Activated CD4-positive, CD25-positive, alpha-beta regulatory T cell treated with anti-CD3 and anti-CD28 coated beads, Interleukin-2, amount 50 U/mL, for 24 hours (primary cell): ENCODE measurements at places on chromosomes 4 and X.

DNA sequence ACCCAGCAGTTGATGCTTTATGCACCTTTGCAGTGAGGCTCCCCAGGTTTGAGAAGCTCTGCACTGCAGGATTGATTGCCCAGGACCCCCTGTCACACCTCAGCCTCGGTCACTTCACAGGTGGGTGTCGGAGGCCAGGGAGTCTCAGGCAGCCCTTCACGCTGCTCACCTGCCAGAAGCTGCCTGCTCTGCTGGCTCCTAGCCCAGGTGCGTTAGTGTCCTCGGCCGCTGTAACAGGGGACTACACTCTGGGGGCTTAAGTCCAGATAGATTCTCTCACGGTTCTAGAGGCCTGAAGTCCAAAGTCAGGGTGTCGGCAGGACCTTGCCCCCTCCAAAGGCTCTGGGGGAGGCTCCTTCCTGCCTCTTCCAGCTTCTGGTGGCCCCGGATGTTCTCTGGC, 79.9 kb downstream of the CPZ start:
- ATAC-seq, result no peak

DNA sequence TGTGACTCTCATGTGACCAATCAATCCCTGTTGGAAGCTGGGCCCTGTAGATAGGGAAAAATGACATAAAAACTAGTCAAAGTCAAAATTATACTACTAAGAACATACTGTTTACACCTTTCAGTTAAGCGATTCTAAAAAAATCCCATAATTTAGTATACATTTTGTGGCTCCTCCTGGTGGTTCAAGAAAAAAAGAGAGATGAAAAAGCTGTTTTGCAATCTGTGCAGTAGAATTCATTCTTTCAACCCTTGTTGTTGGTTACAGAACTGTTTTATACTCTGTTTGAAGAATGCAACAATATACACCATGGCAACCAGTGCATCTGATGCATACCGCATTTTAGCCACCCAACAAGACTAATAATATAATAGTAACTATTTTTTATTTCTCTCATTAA, 66.8 kb upstream of the ANK2 start:
- ATAC-seq, result no peak

GRCh38 chrX:140249088-140249487, 255.8 kb downstream of the SOX3 start:
- ATAC-seq, result no peak

GRCh38 chrX:21865436-21865835, 9.6 kb downstream of the YY2 start:
- no peak for ATAC-seq

GRCh38 chr4:79495447-79495846, 87.4 kb upstream of the GK2 start:
- ATAC-seq, result no peak

GRCh38 chrX:96182366-96182765, 502.3 kb upstream of the DIAPH2 start:
- no peak for ATAC-seq

GRCh38 chrX:127877318-127877717, 174.9 kb downstream of the ACTRT1 start:
- ATAC-seq, result no peak

DNA sequence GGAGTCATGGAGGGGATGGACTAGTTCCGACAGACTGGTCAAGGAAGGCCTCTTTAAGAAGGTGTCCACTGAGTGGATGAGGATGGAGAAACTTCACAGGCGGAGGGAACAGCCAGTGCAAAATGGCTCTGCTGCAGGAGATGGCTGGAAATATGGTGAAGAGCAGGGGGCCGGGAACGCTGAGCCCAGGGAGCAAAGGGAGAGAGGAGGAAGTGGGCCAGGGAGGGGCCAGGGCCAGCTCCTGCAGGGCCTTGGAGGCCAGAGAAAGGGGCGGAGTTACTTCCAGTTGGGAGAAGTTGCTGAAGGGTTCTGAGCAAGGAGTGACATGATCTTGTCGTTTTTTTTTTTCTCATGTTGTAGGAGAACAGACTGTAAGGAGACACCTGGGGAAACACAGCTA, 94.5 kb downstream of the WFS1 start:
- no peak for ATAC-seq

DNA sequence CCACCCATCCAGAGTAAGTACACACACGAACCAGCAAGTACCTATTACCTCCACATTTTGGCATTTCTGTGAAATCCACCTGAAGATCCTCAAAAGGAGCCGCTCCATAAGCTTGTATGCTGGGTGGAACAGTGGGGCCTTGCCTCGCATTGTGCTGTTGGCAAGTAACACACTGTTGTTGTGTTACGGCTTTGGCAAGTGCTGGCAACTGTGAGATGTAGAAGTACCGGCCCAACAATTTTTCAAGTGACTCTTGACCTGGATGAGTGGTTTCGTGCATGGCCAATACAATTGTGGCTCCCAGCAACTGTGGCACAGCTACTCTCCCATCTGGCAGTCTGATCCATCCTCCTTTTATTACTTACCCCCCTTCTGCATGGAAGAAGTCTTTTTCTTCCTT, 128.7 kb downstream of the CCNB3 start:
- ATAC-seq, result no peak

DNA sequence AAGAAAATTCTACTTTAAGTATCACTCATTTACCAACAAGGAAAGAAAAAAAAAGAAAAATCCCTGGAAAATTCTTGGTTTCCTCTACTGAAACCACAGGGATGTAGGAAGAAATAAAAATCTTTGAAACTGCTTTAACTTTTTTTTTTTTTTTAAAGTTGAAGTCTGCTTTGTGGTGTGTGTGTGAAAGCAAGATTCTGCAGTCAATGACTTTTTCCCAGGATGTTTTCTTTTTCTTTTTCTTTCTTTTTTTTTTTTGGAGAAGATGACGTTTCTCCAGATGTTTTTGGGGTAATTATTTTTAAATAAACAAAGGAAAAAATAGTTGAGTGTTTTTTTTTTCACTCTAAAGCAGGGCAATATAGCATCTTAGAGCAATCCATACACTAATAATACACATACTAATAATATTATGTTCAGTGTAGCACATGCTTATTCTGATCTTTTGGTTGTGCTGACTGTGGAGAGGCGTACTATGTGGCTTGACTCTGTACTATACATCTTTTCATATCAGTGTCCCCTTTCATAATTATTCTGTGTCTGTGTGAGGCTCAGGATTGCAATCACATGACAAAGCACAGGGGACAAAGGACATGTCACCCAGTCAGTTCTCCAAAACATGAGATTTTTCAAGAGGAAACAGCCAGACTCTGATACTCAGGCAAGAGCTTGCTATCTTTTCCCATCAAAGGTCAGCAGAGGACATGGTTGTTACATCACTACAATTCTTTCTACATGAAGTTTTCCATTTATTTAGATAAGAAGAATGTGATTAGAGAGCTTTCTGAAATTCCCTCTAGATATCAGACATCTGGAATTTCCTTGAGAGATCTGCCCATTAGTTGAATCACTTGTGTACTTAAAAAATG, 111.0 kb downstream of the PDE5A start:
- ATAC-seq, result no peak

DNA sequence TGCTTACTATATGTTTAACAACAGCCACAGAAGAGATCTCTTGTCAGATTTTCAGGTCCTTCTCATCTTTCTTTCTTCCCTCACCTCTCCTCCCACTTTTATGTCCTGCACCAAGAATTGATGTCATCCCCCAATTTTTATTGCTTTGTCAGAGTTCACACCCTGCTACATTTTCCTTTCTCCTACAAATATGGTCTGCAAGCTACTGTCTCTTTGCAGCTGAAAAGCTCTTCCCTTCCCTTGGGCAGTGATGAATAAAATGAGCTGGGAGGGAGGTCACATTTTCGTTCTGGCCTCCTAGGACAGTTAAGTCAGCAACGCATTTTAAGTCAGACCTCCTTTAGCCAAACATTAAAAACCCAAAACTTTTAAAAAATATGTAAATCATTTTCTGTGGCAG, 26.7 kb upstream of the VEGFD start:
- no peak for ATAC-seq

GRCh38 chrX:4315891-4316290, 602.4 kb upstream of the PRKX start:
- no peak for ATAC-seq

GRCh38 chr4:185566972-185567371, 31.7 kb upstream of the PDLIM3 start:
- no peak for ATAC-seq

GRCh38 chr4:23481566-23481965, 408.3 kb downstream of the PPARGC1A start:
- no peak for ATAC-seq

DNA sequence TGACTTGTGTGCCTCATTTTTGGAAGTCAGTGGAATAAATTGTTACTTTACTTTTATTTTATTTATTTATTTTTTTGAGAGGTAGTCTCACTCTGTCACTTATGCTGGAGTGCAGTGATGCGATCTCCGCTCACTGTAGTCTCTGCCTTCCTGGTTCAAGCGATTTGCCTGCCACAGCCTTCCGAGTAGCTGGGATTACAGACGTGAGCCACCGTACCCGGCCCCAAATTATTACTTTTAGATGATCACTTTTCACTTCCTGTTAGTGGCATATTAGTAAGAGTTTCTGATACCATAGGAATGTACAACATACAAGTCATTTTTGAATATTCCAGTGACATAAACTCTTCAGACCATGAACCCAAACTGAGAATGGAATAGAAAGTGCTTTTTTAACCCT, 611.0 kb upstream of the MAGEB2 start:
- no peak for ATAC-seq

DNA sequence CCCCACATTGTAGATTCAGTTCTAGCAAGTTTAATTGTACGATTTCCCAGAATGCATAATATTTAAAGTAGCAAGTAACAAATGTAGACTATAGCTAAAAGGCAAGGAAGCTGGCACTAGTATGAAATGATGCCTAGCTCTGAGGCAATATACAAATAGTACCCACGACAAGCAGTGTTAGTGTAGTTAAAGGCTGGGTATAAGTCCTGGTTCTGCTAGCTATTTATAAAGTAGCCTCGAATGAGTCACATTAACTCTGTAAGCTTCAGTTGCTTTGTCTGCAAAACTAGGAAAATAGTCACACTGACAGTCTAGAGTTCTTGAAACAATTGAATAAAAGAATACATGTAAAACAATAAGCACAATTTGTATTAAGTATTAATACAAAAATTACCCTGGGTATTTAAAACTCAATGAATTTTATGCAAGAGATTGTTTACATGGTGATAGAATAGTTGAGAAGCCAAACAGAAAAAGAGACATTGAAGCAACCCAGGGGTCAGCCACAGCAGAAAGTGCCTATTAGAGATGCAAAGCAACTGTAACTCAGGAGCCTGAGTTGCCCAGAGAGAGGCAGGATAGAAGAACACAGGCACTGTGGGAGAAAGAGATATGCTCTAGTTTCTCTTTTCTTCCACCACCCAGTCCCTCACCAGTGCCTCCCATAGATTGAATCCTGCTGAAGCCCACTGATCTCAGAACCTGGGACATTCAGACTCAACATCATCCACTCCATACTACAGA, 949.0 kb downstream of the C4orf33 start:
- no peak for ATAC-seq

GRCh38 chrX:134542485-134542884, 82.5 kb downstream of the HPRT1 start:
- ATAC-seq, result no peak

GRCh38 chr4:144584428-144584827, 61.5 kb upstream of the HHIP start:
- no peak for ATAC-seq

DNA sequence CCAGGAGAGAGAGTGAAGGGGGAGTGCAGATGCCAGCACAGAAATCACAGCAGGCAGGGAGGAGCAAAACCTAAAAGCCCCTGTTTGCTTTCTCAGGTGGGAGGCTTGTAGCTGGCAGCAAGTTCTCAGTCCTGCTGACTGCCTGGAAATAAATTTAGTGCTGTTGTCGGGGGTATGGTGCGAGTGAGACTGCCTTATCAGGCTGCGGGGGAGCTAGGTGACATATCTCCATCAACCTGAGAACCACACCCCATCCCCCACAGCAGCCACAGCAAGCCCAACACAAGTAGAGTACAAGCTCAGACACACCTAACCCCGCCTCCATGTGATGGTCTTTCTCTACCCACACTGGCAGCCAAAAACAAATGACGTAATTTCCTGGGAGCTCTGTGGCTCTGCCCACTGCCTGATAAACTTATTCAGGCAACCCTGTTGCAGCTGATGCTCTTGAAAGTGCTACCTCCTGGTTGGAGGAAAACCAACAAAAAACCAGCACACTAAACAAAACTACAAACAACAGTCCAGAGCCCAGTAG, 953.4 kb upstream of the NDST4 start:
- no peak for ATAC-seq

GRCh38 chr4:8403173-8403753, 37.3 kb downstream of the ACOX3 start:
- ATAC-seq, result peak; percentile 64

DNA sequence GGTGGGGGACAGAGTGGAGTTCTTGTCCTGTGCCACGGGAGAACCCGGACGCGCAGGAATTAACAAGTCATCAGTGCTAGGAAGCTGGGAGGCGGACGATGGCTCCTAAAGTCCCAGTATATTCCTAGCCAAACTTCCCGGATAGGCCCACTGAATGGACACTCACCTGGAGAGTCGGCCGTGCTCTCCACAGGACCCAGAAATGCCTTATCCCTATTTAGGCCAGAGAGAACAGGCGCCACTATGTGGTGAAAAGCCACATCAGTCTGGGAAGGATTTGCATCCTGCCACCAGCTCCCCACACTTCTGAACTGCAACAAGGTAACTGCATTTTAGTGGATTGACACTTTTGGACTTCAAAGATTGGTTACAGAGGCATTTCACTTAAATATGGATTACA, 1.1 kb downstream of the CFAP299 start:
- no peak for ATAC-seq

GRCh38 chr4:71237641-71238040, 101.2 kb upstream of the SLC4A4 start:
- no peak for ATAC-seq

DNA sequence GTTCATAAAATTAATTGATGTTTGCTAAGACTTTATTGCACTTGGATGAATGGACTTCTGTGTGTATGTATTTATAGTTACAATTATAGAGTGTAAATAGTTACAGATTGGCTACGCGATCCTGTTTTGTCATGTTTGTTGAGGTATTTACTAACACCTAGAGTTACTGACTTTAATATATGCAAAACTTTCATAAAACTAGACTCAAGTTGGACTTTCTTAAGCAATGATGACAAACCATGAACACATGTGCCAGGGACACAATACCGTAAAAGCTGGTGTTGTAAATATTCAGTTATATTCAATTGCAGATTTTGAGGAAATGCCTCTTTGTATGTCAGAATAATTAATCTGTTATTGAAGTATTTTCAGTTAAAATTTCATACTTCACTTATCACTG, 6.1 kb downstream of the GRIA2 start:
- no peak for ATAC-seq
